ENCODE measurements at places on chromosomes 6 and 20.

- no peak for DNase-seq
Measured at GRCh38 chr20:40110311-40110831, 578.7 kb downstream of the MAFB start.

DNA sequence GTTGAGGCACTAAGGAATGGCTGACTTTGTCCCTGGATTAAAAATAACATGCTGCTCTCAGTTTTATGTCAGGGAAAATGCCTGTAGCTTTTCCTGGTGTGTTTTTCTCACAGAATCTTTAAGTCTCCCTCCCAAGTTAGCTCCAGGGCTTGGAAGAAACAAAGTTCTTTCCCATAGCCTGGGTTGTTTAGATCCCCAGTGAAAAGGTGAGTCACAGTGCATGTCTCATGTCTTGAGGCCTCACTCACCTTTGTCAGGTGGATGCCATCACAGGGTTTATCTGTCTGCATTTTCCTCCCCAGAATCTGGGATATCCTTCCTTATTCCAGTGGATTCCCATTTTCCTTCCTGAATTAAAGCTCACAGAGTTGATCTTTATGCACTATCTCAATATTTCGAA, 722.4 kb downstream of the GRIK2 start:
- no peak for DNase-seq

DNA sequence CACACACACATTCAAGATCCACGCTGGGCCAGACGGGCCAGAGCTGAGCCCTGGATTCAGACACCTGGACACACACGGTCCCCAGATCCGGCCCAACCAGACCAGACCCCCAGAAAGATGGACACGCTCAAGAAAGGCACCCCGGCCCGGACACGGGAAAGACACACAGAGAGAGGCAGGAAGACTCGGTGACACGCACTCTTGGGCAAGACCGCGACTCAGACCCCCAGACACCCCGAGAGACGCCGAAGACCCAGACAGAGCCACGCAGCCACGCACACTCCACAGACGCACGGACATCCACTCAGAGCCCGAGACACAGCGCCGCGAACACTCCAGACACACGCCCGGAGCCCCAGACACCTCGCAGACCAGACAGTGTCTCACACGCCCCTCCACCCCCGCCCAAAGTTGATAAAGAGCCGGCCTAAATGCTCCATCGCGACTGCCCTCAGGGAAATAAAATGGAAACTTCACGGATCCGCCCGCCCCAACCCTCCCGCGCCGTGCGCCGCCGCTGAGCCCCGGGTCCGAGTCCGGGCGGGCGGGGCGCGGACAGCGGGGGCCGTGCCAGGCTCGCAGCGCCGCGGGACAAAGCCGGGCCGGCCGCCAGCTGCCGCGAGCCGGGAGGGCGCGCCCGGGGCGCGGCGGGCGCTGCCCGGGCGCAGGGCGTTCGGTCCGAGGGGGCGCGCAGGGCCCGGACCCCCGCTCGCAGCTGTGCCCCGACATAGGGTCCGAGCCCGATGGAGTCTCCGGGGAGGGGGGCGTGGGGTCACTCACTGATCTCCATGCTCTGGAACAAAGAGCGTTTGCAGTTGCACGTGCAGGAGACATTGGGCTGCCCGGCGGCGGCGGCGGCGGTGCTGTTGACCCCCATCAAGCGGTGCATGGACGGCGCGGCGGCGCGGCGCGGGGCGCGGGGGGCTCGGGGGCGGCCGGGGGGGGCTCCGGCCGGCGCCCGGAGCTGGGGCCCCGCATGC, 831 bp downstream of the PMEPA1 start:
- DNase-seq, result peak; percentile 54

GRCh38 chr6:44172731-44173500, 14.3 kb downstream of the CAPN11 start:
- DNase-seq, result peak; percentile 68

- DNase-seq, result no peak
Measured at GRCh38 chr6:113052506-113052905, 705.4 kb downstream of the RFPL4B start.

- no peak for DNase-seq
Measured at GRCh38 chr20:15618110-15618509, 955.1 kb downstream of the KIF16B start.

DNA sequence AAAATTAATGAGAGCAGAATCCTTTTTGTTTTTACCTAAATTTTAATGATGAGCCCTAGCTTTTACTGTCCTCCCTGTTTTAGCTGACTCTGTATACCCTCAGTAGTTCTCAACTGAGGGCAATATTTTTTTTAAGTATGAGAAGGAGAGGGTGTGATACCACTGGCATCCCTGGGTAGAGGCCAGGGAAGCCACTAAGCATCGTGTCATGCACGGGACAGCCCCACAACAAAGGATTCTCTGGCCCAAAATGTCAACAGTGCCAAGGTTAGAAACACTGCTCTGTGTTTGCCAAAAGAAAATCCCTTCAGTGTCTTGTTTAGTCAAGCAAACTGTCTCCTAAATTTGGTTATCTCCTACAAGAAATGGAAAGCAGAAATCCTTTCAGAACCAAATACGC, 210.4 kb downstream of the KCNQ5 start:
- no peak for DNase-seq

DNA sequence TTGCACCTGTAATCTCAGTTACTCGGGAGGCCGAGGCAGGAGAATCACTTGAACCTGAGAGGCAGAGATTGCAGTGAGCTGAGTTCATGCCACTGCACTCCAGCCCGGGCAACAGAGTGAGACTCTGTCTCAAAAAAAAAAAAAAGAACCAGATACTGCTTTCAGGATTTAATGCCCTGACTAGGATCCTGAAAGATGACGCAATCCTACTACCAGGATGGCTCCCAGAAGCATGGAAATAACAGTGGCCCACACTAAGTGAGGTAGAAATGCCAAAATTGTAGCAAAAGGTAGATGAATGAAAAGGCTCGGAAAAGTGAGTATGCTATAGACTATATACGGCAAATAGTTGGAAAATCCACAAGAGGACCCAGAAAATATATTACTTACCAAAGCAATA, 23.8 kb upstream of the KHDC1 start:
- DNase-seq, result no peak

DNA sequence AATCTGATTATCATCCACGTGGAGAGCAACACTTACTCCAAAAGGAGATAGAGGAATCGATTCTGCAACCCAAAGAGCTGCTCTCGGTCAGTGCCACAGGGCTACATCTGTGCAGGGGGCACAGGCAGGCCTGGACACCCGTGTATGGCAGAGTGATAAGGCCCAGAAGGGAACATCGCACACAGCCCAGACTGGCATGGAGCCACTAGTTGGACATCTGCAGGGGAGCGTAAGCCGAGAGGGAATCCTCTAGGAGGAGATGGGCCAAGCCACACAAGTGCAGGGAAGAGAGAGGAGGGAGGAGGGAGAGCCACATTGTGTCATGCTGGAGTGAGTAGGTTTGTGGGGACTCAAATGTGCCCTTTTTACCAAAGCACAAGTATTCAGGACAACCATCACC, 50.4 kb upstream of the ENTPD6 start:
- no peak for DNase-seq

DNA sequence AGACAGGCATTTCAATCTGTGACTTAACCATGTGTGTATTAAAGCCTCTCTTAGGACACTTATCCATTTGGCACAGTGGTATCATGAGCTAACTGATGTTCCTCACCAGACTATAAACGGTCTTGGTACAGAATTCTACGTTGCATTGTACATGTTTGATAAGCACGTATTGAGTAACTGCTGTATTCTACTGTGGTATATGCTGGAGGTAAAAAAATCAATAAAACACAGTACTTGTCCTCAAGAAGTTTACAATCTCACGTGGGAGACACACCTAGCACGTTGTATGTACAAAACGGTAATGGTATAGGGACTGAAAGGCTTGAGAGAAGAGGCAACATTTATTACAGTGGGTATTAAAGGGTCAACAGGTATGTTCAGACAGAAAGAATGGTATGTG, 33.2 kb upstream of the FAM83C start:
- no peak for DNase-seq

GRCh38 chr6:128500749-128501600, 19.4 kb downstream of the PTPRK start:
- DNase-seq, result no peak

GRCh38 chr6:116016846-116017545, 43.7 kb downstream of the FRK start:
- DNase-seq, result no peak

DNA sequence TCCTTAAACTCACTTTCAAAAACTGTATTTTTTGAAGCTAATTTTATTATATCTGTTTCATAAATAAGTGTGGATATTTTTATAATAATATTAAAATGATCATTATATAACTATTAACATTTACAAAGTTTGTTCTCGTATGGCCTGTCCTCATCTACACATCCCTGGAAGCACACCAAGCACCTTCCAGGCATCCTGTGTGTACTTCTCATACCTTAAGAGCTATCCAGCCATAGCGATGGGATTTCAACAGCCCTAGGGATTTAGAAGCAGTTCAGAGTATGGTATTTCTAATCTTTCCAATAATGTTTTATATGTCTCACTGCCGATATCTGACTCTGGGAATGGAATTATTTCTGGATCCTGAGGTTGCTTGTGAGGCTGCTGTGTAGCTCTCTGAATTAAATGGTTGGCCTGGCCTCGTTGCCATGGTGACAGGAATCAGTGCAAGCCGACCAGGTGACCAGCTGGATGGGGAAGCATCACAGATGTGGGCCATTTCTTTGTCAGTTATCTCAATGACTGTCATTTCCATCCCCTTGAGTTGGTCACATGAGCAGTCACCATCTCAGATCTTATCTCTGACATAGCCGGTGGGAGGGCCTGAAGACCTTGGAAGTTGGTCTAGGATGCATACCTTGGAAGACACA, 265.2 kb upstream of the RIN2 start:
- DNase-seq, result no peak

DNA sequence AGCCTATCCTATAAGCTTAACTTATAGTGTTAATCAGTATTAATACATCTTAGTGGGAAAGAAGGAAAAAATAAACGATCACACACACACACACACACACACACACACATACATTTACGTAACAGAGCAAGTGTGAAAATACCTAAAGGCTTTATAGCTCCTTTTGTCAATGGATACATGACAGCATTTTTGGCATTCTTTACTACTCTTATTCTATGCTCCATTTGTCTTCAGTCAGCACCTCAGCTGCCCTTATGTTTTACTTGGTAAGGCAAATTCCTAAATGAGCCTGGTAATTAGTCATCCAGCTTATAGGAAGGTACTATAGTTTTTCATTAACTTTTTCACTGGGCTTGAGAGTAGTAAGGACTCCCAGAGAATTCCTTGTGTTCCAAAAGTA, 25.1 kb upstream of the SLC17A3 start:
- DNase-seq, result no peak

DNA sequence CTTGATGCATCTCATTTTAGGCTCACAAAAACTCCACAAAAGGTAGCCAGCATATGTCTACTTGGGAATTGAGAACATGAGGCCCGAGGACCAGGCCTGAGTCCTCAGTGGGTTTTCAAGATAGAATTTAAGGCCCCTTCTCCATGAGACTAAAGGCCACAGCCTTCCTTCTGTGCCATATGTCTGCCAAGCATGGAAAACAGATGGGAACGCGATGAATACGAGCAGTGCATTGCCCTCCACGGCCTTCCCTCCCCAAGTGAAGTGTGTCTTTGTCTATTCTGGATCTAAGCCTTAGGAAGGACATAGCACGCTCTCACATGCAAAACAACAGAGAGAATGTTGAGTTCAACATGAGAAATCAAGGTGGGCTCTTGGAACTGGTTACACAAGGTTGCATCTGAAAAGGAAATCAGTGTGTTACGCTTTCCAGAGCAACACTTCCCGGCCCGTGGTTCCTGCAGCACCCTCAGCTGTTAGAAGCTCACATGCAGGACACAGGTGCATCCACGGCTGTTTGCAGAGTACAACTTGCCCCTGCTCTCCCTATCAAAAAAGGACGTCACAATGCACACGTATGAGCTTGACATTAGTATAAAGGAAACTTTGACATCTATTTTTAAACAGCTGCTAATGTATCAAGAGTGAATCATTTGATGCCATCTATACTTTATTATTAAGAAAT, 229.9 kb downstream of the NRN1 start:
- no peak for DNase-seq

DNA sequence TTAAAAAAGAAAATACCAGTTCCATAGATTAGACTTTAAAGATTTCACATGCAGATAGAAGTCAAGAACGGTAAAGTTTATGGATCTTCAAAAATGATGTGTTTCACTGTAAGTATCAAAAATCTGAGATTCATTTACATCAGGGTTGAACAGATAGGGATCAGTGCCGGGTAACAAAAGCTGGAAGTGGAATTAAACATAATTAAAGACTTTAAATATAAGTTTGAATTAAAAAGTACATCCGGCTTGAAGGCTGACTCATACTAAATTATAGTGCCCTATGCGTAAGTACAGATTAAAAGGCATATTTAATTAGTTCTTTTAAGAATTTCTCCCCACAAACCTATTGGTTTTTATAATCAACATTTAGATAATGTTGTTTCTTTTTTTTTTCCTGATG, 312.7 kb downstream of the PRL start:
- no peak for DNase-seq

Data from mesothelial cell of epicardium (in vitro differentiated cells).